ENCODE measurements at places on chromosomes 5 and 9.

GRCh38 chr9:68975365-68976043 lies 38.4 kb downstream of the PRKACG start:
- no peak for DNase-seq

- DNase-seq: no peak
Observed at GRCh38 chr5:158886086-158886485, 213.6 kb downstream of the EBF1 start.

DNA sequence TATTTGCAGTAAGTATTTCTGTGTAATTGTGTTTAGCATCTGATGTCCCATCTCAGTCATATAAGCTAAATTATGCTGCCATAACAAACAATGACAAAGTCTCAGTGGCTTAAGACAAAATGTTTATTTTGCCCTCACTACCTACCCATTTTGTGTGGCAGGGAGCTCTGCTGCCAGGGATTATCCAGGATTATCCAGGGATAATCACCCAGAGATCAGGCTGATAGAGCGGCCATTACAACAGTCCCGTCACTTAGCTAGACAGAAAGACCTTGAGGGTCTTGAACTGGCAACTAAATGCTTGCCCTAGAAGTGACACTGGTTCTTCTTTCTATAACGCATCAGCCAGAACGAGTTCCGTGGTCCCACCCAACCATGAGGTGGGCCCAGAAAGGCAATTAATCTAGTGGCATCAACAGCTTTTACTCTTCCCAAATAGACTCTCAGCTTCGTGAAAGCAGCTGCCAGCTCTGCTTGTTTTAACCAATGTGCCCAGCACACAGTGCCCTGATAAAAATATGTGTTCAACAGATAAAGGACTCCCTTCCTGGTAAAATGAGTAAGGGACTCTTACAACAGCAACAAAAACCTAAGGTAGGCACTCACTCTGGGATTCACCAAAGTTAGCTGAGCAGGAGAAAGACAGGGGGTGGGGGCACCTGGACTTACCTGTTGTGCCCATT lies 22.8 kb downstream of the CCDC69 start:
- no peak for DNase-seq

- no peak for DNase-seq
Observed at GRCh38 chr9:76835571-76836283, 70.2 kb downstream of the PRUNE2 start.

GRCh38 chr5:35857606-35858205 lies 1.0 kb downstream of the IL7R start:
- DNase-seq: peak; percentile 94

GRCh38 chr5:175162036-175162435 lies 281.9 kb downstream of the DRD1 start:
- DNase-seq: no peak

DNA sequence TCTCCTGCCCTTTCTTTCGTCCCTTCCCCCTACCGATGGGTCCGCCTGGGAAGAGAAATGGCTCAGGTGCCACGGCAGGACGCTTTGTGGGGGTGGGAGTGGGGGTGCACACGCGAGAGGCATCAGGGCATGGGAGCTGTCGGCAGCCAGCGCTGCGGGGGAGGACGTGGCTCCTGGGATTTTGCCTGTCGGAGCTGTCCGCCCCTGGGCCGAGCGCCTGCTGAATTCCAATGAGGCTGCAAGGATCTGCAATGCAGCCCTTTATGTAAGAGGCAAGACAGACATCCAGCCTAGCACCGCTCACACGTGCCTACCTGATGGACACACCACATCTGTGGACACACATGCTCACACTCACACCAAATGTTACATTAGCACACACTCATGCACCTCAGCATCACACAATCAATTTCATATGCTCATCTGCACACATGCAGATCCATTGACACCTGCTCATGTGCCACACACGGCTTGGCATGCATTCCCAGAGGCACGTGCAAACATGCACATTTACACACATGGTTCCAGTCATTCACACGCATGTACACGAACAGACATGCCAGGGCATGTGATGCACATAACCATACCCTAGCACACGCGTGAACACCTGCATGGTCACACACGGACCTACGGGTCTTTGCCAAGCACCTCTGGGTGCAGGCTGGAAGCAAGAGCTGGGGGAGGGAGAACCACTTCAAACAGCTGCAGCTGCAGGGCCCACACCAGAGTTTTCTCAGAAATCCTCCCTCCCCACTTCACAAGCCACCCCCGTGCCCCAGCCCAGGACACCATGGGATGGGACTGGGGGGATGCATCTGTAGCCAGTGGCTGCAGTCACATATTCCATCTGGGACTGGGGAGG lies 1.4 kb downstream of the GRIN1 start:
- DNase-seq: no peak

DNA sequence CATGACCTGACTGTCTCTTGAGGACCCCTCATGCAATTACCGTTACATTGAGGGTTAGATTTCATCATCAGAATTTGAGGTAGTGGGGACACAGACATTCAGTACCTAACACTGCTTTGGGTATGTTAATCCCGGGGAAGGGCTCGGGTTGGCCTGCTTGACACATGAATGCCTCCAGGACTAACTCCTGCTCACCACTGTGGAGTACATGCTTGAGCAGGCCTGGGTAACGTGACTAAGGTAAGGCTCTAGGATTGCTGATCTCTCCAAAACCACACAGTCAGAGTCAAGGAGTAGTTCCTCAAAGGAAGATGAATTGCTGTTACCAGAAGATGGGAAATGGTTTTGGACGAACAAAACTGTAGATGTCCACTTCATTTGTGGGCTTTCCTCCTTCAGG lies 376.3 kb upstream of the ZNF462 start:
- no peak for DNase-seq

DNA sequence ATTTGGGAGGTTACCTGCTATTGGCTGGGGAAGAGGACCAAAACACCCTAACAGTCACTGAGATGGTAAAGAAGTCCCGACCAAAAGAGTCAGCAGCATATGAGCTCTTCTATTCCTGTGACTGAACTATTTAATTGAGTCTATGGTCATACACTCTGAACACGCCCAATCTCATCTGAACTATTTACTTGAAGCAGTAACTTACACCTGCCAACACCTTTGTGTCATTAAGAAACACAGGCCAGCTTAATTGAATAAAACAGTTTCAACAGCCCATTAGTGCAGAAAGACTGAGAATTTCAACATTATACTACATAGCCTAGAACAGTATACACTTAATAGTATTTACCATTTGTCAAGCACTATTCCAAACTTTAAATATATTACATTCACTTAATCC lies 47.8 kb downstream of the NR6A1 start:
- no peak for DNase-seq

DNA sequence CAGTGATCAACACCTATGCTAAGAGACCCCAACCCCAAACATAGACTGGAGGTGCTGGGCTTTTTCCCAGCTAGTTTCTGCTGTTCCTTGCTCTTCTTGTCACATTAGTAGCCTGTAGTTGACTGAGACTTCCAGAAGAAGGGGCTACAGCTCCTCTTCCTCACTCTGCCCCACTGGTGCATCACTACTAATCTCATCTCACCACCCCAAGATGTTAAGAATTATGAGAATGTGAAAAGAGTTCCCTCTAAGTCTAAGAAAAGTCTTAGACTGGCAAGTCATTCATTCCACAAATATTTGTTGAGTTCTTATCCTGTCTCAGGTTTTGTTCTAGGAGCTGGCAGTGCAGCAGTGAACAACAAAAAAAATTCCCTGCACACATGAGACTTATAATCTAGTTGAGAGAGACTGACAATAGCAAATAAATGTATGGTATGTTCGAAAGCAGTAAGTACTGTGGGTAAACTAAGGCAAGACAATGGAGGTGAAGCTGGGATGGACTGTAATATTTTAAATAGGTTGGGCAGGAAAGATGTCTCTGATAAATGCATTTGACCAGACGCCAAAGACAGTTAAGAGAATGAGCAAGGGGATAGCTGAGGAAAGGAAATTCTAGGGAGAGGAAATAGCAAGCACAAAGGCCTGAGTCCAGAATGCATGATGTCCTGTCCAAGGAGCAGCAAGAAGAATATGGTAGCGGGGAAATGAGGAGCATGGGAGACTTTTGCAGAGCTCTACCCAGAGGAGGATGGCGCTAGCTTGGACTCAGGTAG lies 92.3 kb downstream of the PTCD2 start:
- DNase-seq: no peak

- peak; percentile 11 for DNase-seq
Observed at GRCh38 chr9:111348821-111349271, 18.8 kb upstream of the OR2K2 start.

- DNase-seq: no peak
Observed at GRCh38 chr5:168935183-168935582, 356.0 kb upstream of the PANK3 start.

- no peak for DNase-seq
Observed at GRCh38 chr9:38157711-38158110, 88.7 kb upstream of the SHB start.

DNA sequence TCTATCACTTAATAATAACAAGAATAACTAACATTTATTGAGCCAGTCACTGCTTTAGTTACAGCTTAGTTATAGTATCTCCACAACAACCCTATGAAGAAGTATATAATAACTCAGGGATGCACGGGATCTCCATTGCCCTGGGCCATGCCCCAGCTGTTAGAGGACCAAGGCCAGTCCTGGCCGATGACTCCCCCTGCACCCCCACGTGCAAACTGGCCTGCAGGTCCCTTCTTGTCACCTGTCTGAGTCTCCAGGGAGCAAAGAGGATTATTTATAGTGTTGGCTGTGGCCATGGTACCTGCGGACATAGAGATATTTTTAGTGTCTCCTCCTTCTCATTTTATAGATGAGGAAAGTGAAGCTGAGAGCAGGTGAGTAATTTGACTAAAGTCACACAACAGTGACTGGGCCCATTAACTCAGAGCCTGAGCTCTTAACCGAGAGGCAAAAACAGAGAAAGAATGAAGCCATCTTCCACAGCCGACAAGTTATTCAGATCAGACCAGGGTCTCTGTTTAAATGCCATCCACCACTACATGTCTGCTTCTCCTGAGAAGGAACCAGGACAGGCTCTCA lies 94.4 kb downstream of the TMEM215 start:
- no peak for DNase-seq

- DNase-seq: peak; percentile 62
Observed at GRCh38 chr5:37837414-37838032, 2.3 kb downstream of the GDNF start.

- peak; percentile 67 for DNase-seq
Observed at GRCh38 chr9:100216178-100216787, 117.2 kb downstream of the INVS start.
